ENCODE measurements at places on chromosomes 2 and 18.

DNA sequence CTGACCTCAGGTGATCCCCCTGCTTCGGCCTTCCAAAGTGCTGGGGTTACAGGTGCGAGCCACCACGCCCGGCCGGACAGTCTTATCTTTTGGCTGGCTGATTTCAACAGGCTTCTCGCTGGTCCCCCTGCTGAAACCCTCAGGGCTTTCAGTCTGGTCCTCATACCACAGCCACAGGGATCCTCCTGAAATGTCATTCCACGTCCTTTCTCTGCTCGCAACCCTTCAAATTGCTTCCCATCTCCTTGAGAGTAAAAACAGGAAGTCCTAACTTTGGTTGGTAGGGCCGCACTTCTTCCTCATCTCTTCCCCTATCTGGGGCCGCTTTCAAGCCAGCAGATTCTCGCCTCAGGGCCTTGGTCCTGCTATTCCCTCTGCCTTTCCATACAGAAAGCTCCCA, 1.4 kb upstream of the CAB39 start:
- no peak for DNase-seq

DNA sequence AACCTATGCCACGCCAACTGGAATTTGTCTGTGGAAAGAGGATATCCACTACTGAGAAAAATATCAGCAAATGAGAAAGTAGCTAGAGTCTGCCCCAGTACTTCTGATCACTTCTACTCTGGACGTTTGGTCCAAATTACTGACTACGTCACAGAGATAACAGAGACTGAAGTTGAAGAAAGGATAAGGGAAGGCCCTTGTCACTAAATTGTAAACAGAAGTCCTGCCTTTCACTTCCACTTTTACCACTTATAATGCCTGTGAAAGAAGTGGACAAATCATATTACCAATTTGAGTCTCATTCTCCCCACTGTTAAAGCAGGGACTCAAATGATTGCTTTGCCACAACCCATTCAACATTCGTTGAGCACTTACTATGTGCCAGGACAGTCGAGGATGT, 173.9 kb upstream of the ERBB4 start:
- no peak for DNase-seq

GRCh38 chr2:24132543-24132942, 9.3 kb downstream of the FAM228B start:
- DNase-seq, result no peak

DNA sequence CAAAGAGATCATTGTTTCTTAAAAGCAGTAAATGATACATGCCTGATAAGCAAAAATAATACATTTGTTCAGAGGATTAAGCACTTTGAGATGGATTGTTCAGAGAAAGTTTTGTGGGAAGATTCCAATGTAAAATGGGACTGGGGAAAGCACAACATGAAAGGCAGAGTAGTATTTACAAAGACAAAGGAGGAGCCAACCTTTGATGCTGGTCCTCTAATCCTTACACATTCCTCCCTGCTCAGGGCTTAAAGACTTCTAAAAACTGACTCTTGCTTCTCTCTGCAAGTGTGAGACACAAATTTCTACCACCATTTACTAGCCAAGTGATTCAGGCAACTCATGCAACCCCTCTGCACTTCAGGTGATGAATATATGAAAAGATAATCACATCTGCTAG, 47.2 kb upstream of the REG3G start:
- DNase-seq, result no peak

- DNase-seq, result peak; percentile 4
Observed at GRCh38 chr2:72864500-72864899, 22.7 kb upstream of the SPR start.

GRCh38 chr18:22228976-22229375, 59.6 kb downstream of the GATA6 start:
- DNase-seq, result no peak

- no peak for DNase-seq
Observed at GRCh38 chr2:207600231-207600630, 25.0 kb downstream of the METTL21A start.

GRCh38 chr2:199696048-199696447, 154.9 kb downstream of the FTCDNL1 start:
- DNase-seq, result no peak

DNA sequence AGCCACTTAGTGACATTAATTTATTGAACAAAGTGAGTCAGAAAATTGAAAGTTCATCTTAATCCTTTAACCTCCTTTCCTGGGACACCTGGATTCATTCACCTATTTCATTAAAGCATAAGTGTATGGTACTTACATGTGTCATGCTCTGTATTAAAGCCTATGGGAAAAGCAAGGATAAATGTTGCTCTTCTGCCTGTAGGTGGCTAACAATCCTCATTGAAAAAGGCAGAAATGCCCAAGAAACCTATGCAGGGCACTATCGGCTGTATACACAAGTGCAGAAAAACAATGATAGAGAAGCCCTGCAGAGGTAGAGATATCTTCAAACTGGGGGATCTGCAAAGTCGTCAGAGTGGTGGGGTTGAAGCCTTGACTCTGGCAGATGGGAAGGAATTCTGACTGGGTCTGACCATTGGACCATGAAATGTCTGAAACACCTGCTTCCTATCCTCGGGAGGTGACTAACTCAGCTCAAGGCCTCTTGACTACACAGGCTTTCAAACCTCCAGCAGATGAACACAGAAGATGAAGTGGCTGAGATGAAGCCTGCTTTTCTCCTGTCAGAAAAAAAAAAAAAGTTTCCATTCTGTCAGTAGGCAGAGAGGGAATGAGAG, 83.1 kb downstream of the DCC start:
- no peak for DNase-seq

DNA sequence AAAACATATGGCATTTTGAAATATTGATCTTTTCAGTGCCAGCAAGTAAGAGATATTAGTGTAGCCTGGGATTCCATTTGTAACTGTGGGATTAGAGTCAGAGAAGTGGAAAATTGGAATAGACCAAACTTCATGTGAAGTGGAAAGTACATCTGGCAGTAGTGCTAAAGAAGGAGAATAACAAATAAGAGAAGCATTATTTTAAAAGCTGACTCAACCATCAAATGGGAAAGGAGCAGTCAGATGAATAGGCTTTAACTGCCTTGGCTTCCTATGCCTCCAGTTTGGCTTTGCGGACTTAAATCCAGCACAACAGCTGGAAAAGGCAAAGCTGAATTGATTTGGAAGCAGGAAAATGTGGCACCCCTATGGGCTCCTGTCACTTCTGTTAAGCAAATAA, 623.1 kb downstream of the TSN start:
- DNase-seq, result no peak

DNA sequence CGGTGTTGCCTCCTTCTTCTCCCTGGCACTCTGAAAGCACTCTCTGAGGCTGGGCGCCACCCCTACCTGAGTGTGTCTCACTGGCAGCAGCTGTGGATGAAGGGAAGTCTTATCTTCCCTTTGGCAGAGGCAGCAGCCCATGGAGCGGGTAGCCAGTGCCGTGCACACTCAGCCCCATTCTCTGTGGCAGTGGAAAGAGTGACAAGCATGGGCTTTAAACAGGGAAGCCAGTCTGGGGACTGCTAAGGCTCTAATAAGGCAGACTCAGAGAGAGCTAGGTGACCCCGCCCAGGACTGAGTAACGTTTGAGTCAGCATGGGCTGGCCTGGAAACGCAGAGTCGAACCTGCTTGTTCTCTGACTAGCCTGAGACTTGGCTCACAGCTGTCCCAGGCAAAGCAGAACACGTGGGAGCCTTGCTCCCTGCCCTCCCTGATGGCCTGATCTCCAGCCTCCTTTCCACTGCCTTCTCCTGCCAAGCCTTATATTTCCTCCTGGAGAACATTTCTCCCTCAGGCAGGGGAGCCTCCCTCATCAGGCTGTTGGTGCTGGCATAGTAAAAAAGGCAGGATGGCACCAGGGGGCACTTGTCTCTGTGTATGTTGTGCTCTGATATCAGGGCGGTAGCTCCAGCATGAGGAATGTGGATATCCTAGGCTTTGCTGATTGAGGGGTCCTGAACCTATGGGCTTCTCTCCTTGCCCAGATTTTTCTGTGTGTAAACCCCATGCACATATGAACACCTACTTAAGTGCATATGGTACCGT, 93.9 kb upstream of the LGALSL start:
- no peak for DNase-seq

DNA sequence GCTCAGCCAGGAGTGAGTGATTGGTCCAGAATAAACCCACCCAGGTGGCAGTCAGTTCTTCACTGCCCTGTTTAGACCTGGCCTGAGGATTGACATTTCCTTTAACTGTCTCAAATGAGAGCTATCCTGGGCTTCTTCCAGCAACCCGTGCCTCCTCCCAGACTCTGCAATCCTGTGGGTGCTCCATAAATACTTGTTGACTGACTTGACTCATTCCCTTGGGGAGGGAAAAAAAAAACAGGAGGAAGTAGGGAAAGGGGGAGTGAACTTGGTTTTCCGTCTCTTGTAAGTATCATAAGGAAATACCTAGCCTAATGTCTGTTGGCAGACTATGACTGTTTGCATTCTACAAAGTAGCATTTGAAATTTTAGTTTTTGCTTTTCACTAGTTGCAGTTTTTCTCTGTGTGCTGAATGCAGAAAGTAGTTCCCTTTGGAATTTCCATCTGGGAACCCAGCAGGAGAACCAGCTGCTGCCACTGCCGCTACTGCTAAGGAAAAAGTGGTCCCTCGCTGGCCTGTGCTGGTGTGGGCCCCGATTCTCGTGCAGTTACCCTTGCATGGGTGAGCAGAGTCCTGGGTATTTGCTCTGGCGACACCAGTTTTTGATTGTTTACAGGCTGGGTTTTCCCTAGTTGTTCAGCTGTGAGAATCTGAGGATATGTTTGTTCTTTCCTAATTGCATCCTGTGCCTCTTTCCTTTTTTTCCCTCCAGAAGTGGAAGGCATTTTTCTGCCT, 78.8 kb downstream of the TGOLN2 start:
- peak; percentile 68 for DNase-seq

DNA sequence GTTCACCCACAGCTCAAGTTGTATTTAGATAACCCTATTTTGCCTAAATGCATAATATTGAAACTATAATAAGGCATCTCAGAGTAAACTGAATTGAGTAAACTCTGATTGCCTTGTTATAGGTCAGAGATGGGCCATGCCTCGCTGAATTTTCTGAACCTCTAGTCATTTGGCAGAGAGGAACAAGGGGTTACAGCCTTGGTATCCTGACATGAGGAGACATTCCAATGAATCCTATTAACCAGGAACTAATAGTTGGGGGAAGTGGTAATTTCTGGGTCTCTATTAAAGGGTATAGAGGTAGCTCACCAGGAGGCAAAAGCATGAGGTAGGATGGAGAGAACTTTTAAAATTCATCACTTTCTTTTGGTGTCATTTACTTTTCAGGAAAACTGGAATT, 227.4 kb upstream of the CHST9 start:
- no peak for DNase-seq

- DNase-seq, result no peak
Observed at GRCh38 chr2:150639383-150639782, 151.9 kb upstream of the RND3 start.

- no peak for DNase-seq
Observed at GRCh38 chr18:75360215-75360614, 67.3 kb downstream of the SMIM21 start.

DNA sequence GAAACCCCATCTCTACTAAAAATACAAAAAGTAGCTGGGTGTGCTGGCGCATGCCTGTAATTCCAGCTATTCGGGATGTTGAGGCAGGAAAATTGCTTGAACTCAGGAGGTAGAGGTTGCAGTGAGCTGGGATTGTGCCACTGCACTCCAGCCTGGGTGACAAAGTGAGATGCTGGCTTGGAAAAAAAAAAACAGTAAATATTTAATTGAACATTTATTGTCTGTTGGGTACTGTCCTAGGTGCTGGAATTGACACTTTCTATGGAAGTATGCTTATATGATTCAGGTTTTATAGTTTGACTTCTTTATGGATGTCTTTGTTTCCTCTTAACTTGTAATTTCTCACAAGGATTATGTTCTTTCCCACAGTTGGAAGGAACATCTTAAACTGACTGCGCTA, 633.1 kb upstream of the SETBP1 start:
- DNase-seq, result no peak

GRCh38 chr2:48508461-48509124, 21.4 kb upstream of the STON1 start:
- DNase-seq, result peak; percentile 75

- DNase-seq, result no peak
Observed at GRCh38 chr2:174752403-174753037, 11.8 kb downstream of the CHRNA1 start.

- DNase-seq, result no peak
Observed at GRCh38 chr2:12284487-12284886, 432.2 kb upstream of the TRIB2 start.

DNA sequence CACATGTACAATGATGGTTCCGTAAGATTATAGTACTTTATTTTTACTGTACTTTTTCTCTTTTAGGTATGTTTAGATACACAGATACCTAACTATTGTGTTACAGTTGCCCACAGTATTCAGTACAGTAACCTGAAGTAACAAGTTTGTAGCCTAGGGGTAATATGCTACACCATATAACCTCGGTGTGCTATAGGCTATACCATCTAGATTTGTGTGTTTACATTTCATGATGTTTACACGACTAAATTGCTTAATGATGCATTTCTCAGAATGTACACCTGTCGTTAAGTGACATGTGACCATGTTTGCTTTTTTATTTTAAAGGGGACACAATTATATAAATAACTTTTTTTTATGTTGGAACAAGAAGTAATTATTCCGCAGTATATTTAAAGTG, 34.5 kb downstream of the PIK3C3 start:
- DNase-seq, result no peak

GRCh38 chr2:238562446-238562845, 135.7 kb downstream of the ASB1 start:
- no peak for DNase-seq

DNA sequence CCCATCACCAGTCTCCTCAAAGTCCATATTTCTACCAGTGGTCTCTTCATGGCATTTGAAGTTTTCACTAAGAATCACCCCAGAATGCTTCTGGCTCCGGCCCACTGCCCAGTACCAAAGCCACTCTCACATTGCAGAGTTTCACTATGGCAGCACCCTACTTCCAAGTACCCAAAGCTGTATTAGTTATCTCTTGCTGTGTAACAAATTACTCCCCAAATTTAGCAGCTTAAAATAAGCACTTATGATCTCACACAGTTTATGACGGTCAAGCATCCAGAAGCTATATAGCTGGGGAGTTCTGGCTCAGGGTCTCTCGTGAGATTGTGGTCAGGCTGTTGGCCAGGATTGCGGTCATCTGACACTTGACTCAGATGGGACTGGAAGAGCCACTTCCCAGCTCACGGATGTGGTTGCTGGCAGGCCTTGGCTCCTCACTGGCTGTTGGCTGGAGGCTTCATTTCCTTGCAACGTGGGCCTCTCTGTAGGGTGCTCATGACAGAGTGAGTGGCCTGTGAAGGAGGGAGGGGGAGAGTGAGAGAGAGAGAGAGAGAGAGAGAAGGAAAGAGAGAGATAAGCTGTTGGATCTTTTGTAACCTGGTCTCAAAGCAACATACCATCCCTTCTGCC, 189.5 kb downstream of the CTIF start:
- peak; percentile 19 for DNase-seq

GRCh38 chr2:190099890-190100697, 37.6 kb upstream of the MSTN start:
- no peak for DNase-seq

- DNase-seq, result no peak
Observed at GRCh38 chr18:59208602-59209125, 11.3 kb upstream of the GRP start.

Data from amniotic stem cell (primary cell).